Heart right ventricle (tissue), 16 donors: ENCODE measurements at places on chromosomes 7 and 10. TPM values are rescaled to one million over a fixed set of nuclear protein-coding genes. Genes with fewer than 3 reads are reported as not detected.

FAM20C gene
- 19.5 TPM for total RNA-seq

CHST3 gene
- total RNA-seq, result 21.1 TPM

ASL gene
- 16.5 TPM for total RNA-seq

HERC4 gene
- 23.3 TPM for total RNA-seq

ICA1 gene
- total RNA-seq, result 56.1 TPM

ERVW-1 gene
- not detected for total RNA-seq

ZNF33A gene
- 19.9 TPM for total RNA-seq

LIPN gene
- not detected for total RNA-seq

RHOBTB1 gene
- 20.5 TPM for total RNA-seq

CYP2E1 gene
- 1.4 TPM for total RNA-seq

FBXL13 gene
- 0.51 TPM for total RNA-seq

TET1 gene
- 3.9 TPM for total RNA-seq

EIF5AL1 gene
- total RNA-seq, result 0.18 TPM

STK31 gene
- not detected for total RNA-seq

SPDYE3 gene
- total RNA-seq, result not detected

MEOX2 gene
- total RNA-seq, result 9.1 TPM

MRLN gene
- total RNA-seq, result not detected

CNPY1 gene
- not detected for total RNA-seq

AGAP6 gene
- total RNA-seq, result 2.2 TPM

TRIM73 gene
- 2.2 TPM for total RNA-seq

OPALIN gene
- not detected for total RNA-seq

CHST15 gene
- 4.8 TPM for total RNA-seq

VWA2 gene
- not detected for total RNA-seq

CTAGE15 gene
- not detected for total RNA-seq

C1QL3 gene
- total RNA-seq, result 0.10 TPM

INMT gene
- total RNA-seq, result 57.3 TPM

OR2A1 gene
- 0.15 TPM for total RNA-seq

CD36 gene
- total RNA-seq, result 1,156 TPM

OR9A2 gene
- total RNA-seq, result not detected
